ENCODE measurements at places on chromosomes 7 and 10.

DNA sequence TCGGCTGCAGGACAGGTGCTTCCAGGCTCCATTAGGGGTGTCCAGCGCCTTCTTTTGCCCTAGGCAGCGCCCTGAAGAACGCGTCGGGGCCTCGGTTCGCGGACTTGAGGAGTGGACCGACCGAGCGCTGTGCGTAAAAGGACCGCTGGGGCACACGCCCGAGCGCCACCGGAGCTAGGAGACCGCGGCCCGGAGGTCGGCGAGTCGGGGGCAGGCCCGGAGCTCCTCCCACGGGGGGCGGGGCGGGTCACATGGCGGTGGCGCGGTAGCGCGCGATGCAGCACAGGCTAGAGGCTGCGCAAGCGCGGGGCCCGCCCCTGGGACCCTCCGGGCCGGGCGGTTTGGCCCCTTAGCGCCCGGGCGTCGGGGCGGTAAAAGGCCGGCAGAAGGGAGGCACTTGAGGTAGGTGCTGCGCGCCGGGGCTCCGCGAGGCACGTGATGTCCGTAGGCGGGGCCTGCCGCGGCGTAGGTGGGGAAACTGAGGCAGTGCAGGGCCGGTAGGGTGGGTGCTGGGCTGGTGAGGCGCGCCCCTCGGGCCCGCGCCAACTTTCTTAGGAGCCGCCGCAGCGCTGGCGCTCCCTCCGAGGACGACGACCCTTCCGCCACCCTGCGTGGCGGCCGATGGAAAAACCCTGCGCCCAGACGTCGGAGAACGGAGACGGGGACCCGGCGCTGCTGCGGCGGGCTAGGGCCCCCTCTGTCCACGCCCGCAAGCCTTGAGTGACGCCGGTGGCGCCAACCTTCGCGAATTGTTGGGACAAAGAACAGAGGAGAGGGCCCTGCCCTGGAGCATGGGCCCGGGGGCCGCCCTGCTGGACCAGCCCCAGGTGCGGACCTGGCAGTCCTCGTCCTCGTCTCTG lies at the start of gene PRXL2A:
Gene PRXL2A, plus strand, starts transcription at position 310 of the 860 bp plus-strand sequence. CDS start 11,917 bp downstream, outside the sequence.
- DNase-seq: peak; percentile 92

DNA sequence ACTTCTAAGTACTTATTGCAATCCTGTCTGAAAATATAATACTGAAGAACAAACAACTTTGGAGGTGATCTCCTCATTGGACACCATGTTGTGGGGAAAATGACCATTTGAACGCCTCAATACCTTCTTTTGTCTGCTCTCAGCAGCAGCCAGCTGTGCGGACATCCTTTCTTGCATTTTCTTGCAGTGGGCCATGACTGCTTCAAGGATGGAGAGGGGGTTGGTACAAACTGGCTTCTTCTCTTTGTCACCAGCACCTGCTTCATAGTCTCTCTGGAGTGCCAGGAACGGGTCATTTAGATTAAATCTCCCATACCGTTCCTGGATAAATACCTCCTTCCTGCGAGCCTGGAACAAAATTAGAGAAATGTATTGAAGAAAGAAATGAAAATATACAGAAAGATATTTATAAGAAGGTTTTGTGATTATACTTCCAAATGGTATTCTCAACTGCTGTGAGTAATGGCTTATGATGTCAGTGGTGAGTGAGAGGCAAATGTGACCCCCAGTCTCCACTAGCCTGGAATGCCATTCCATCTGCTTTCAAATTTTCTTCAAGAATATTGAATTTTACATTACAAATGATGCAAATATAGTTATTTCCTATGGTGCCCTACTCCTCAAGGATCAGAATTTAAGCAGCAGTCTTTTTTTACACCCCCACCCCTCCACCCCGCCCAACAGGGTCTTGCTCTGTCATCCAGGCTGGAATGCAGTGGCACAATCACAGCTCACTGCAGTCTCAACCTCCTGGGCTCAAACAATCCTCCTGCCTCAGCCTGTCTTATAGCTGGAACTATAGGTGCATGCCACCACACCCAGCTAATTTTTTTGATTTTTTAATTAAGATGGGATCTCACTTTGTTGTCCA lies 62.4 kb downstream of the CTTNBP2 start:
- no peak for DNase-seq

GRCh38 chr10:32957341-32958084 lies 517 bp downstream of the ITGB1 start:
- peak; percentile 71 for DNase-seq

- DNase-seq: no peak
Observed at GRCh38 chr7:30157204-30157603, 22.4 kb downstream of the MTURN start.

GRCh38 chr10:89478739-89479654 lies 56.4 kb downstream of the SLC16A12 start:
- no peak for DNase-seq

- DNase-seq: no peak
Observed at GRCh38 chr7:51262796-51263531, 53.6 kb downstream of the COBL start.

GRCh38 chr7:107591421-107591820 lies 11.4 kb downstream of the BCAP29 start:
- DNase-seq: no peak

- no peak for DNase-seq
Observed at GRCh38 chr10:101683276-101683675, 11.7 kb downstream of the FBXW4 start.

DNA sequence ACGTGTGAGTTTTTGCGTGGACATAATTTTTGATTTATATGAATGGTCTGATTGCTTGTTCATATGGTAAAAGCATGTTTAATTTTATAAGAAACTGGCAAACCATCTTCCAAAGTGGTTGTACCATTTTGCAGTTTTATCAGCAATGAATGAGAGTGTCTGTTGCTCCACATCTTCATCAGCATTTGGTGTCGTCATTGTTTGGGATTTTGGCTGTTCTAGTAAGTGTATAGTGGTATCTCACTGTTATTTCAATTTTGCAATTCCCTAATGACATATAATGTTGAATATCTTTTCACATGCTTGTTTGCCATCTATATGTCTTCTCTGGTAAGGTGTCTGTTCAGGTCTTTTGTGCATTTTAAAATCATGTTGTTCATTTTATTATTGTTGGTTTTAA lies 13.2 kb upstream of the PLCE1 start:
- DNase-seq: no peak

DNA sequence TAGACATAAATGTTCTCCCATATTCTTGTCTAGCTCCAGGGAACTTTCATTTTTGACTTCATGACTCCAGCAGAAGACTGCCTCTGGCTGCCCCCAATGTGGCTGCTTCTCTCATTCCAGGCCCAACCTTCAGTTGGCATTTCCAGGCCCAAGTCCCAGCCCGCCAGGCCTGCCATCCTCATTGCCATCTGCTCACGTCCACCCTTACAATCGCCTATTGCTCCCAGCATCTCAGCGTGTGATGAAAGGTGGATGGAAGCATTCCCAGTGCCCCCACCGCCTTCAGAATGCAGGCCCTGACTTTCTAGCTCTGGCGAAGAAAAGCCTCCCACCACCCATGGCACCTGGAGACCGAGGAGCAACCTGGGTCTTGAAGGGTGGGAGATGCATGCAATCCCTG lies 132.1 kb upstream of the LANCL2 start:
- no peak for DNase-seq

GRCh38 chr10:43796781-43797180 lies 148.1 kb upstream of the ZNF32 start:
- no peak for DNase-seq
